ENCODE measurements at places on chromosomes 12 and 14. TPM values are rescaled to one million over a fixed set of nuclear protein-coding genes. Genes with fewer than 3 reads are reported as not detected.

Gene KRT76
- not detected for total RNA-seq

Gene CD163L1
- total RNA-seq: 4.5 TPM

DNA sequence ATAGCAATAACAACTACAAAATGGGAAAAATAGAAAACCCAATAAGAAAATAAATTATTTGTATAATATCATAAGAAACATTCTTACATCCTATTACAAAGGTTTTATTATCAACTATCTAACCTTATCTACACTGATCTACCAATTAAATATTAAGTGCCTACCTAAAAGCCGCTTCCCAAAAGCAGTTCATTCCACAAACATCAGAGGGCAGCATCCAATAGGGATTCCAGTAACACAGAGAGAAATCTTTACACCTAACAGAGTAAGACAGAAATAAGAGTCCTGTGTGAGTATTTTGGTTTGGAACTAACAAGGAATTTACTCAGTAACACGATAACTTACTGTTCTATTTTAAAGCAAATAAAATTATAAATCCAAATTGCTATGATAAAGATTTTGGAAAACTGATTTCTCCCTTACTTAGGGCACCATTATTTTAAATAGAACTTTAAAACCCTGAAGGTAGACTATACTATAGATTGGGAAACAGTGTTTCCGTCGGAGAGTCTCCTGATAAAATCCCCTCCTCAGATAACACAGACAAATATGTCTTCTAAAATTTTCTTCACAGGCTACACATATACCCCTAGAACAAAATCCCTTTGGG lies 15.0 kb downstream of the GXYLT1 start:
- no peak overlapping the region for H3K4me3 ChIP-seq
- H3K27ac ChIP-seq: no peak overlapping the region
- H3K36me3 ChIP-seq: no peaks in the 10 kb centered on the region
- H3K27me3 ChIP-seq: no peaks in the 10 kb centered on the region
- no peaks in the 10 kb centered on the region for H3K4me1 ChIP-seq
- no peak for DNase-seq

GRCh38 chr14:22039938-22040780 lies 366.5 kb upstream of the OR4E1 start:
- no peaks in the 10 kb centered on the region for H3K36me3 ChIP-seq
- DNase-seq: no peak
- H3K4me3 ChIP-seq: no peak overlapping the region
- no peaks in the 10 kb centered on the region for H3K4me1 ChIP-seq

DNA sequence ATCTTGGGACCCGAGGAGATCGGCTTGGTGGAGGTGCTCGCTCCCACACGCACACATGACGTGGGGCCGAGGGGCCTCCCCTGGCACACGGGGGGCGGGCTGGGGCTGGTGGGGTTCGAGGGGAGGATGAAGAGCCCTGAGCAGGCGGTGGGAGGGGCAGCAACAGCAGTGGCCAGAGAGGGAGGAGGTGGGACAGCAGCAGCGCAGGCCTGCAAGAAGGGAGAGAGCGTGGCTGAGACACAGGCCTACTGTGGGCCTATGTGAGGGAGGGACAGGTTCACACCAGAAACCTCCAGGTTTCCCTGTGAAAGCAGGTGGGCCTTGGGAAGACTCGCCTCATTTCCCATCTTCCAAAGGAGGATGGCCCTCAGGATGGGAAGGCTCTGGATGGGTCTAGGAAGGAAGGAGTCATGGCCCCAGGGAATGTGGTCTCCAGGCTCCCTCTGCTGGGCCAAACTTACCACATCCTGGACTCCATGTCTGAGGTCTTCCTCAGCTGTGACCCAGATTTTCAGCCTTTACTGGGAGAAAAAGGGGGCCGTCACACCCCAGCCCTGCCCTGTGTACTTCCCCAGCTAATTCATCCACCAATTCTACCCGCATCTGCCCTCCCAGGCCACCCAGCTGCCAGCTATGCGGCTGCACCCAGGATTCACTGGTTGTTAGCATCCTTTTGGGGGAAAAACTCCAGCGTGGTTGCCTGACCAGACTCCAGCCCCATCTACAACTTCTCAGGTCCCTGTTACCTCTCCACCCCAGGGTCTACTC lies 2.8 kb downstream of the PIANP start:
- no peak overlapping the region for H3K27ac ChIP-seq
- H3K4me3 ChIP-seq: no peak overlapping the region
- H3K27me3 ChIP-seq: peaks cover 31% of the 10 kb centered on the region
- peaks cover 14% of the 10 kb centered on the region for H3K4me1 ChIP-seq

GRCh38 chr14:68552602-68553001 lies 240.3 kb downstream of the ZFP36L1 start:
- H3K27ac ChIP-seq: no peak overlapping the region
- peaks cover 69% of the 10 kb centered on the region for H3K4me1 ChIP-seq
- DNase-seq: no peak
- H3K36me3 ChIP-seq: no peaks in the 10 kb centered on the region
- no peaks in the 10 kb centered on the region for H3K27me3 ChIP-seq

GRCh38 chr12:68294251-68294650 lies 37.9 kb downstream of the MDM1 start:
- no peaks in the 10 kb centered on the region for H3K27me3 ChIP-seq
- H3K4me1 ChIP-seq: no peaks in the 10 kb centered on the region
- peaks cover 4% of the 10 kb centered on the region for H3K36me3 ChIP-seq
- H3K4me3 ChIP-seq: no peak overlapping the region

- H3K4me3 ChIP-seq: no peak overlapping the region
- no peak for DNase-seq
- no peaks in the 10 kb centered on the region for H3K27me3 ChIP-seq
- H3K4me1 ChIP-seq: no peaks in the 10 kb centered on the region
Observed at GRCh38 chr12:103333676-103334075, 162.1 kb downstream of the C12orf42 start.

DNA sequence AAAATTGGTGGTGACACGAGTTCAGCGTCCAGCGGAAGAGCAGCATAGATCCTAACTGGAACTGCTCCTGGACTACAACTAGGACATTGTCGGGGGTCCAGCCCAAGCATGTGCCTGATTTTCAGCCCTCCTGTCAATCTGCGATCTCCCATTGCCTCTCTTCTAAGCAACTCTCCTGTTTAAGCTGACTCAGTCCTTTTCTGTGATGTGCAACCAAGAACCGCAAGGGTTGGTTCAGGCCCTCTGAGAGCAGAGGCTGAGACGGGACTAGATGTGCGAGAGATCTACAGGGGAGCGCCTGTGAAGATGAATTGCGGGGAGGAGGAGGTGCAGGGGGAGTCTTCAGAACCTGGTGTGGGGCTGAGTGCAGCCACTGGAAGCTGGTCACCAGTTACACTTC lies 3.7 kb upstream of the PAPLN start:
- no peak for DNase-seq
- H3K27me3 ChIP-seq: peaks cover 14% of the 10 kb centered on the region
- H3K27ac ChIP-seq: no peak overlapping the region
- H3K4me1 ChIP-seq: peaks cover 25% of the 10 kb centered on the region
- no peaks in the 10 kb centered on the region for H3K36me3 ChIP-seq

DNA sequence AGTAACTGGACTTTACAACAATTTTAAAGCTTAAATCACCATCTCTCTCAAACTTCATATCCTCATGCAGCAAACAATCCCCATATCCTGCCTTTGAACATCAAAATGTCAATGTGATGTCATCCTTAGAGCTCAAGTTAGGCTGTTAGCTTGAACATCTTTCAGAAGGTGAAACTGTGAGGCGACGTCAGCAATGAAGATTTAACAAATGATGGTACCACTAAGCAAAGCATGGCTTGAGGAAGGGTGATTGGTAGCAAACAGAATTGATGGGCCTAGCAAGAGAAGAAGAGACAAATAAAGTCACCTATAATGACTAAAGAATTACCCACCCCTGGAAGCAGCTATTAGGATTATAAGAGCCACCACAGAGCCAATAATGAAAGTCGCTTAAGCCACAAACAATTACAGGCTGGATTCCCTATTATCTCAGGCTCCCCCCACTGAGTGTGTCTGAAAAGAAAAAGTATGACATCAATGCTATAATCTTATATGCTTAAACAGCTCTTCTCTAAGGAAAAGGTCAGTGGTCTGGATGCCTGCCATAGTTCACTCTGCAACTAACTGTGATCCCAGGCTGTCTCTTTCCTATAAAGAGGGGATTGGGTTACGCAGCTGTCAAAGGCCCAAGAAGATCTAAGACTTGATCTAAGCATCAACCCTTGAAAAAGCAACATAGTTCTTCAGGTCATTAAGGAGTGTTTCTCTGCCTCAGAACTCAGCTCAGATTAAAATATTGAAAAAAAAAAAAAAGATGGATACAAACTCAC lies 18.1 kb downstream of the EGLN3 start:
- no peaks in the 10 kb centered on the region for H3K36me3 ChIP-seq
- no peak for DNase-seq
- no peaks in the 10 kb centered on the region for H3K4me1 ChIP-seq
- no peaks in the 10 kb centered on the region for H3K27me3 ChIP-seq
- no peak overlapping the region for H3K4me3 ChIP-seq

GRCh38 chr14:97266653-97267052 lies 469.5 kb downstream of the VRK1 start:
- H3K27ac ChIP-seq: no peak overlapping the region
- no peak for DNase-seq
- H3K4me1 ChIP-seq: no peaks in the 10 kb centered on the region
- no peaks in the 10 kb centered on the region for H3K27me3 ChIP-seq
- no peak overlapping the region for H3K4me3 ChIP-seq
- no peaks in the 10 kb centered on the region for H3K36me3 ChIP-seq

GRCh38 chr12:31210541-31210940 lies 115.4 kb downstream of the SINHCAF start:
- no peak overlapping the region for H3K27ac ChIP-seq
- no peaks in the 10 kb centered on the region for H3K27me3 ChIP-seq
- no peak overlapping the region for H3K4me3 ChIP-seq
- no peak for DNase-seq
- no peaks in the 10 kb centered on the region for H3K4me1 ChIP-seq
- H3K36me3 ChIP-seq: no peaks in the 10 kb centered on the region

DNA sequence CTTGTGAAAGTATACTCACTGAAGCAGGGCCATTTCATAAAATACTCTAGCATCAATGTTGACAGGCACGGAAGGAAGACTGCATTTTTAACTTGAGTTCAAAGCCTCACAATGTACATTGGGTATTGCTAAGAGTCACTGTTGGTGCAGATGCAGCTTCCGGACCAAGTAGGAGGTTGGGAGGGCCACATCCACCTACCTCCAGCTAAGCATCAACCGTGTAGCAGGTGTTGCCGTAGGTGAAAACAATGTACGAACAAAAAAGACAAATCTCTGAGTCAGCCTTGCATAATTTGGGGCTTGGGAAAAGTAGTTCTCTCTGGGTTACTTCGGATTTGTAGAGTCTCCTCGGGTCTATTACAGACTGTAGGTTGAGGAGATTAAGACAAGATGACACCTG lies 48.1 kb downstream of the TMTC1 start:
- no peak overlapping the region for H3K4me3 ChIP-seq
- no peak for DNase-seq
- no peaks in the 10 kb centered on the region for H3K36me3 ChIP-seq
- H3K27ac ChIP-seq: no peak overlapping the region
- no peaks in the 10 kb centered on the region for H3K27me3 ChIP-seq

DNA sequence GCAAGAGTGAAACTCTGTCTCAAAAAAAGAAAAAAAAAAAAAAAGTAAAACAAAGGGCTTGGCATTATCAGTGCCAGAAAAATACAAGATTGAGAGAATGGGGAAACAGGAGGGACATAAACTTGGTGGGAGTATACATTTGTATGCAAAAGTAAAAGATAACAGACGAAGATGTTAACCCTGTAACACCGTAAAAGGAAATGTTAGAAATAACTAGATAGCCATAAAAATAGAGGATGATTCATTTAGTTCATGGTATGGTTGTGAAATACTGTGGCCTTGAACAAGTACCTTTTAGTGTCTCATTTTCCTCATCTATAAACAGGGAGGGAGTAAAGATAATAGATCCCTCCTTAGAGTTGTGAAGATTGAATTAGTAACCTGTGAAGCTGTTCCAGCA lies 33.3 kb downstream of the ATP2A2 start:
- H3K27ac ChIP-seq: no peak overlapping the region
- no peak for DNase-seq
- peaks cover 23% of the 10 kb centered on the region for H3K36me3 ChIP-seq
- H3K4me3 ChIP-seq: no peak overlapping the region
- peaks cover 22% of the 10 kb centered on the region for H3K4me1 ChIP-seq

- no peaks in the 10 kb centered on the region for H3K36me3 ChIP-seq
- H3K27ac ChIP-seq: no peak overlapping the region
- no peak overlapping the region for H3K4me3 ChIP-seq
- DNase-seq: no peak
Observed at GRCh38 chr14:36113341-36113740, 63.2 kb downstream of the PTCSC3 start.

DNA sequence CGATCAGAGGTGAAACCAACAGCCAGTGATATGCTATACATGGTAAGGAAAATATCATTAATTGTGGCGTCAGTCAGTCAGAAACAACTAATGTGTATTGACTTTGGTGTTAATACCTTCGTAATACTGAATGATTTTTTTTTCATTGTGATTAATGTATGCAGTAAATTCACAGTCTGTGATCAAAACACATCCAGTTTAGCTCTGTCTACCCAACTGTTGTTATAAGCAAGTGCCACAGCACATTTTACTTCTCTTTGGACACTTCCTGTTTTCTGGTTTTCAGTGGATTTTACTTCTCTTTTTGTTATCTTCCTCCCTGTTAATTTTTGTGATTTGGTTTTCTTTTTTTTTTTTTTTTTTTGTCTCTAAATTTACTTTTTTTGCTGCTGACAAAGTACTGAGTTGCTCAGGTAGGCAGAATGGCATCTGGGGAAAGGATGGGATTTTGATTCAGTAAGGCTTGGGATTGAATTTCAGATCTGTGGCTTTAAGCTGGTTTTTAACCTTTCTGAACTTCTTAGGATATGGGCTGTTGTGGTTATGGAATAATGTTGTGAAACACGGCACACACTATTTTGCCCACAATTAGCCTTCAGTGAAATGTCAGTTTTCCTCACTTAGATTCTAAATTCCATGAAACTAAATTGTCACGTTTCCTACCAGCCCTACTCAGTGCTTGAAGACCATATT lies 604 bp downstream of the GLIPR1 start:
- no peak for DNase-seq
- H3K27ac ChIP-seq: peak overlapping the region; percentile 73
- H3K27me3 ChIP-seq: no peaks in the 10 kb centered on the region
- peak overlapping the region; percentile 8 for H3K4me3 ChIP-seq

Measured in upper lobe of left lung (tissue), 6 donors.